NCI-H774 (cell line): ENCODE measurements at places on chromosomes 5 and 9.
A peak's percentile ranks its signal among the peaks of the same experiment; 100 is the strongest.

DNA sequence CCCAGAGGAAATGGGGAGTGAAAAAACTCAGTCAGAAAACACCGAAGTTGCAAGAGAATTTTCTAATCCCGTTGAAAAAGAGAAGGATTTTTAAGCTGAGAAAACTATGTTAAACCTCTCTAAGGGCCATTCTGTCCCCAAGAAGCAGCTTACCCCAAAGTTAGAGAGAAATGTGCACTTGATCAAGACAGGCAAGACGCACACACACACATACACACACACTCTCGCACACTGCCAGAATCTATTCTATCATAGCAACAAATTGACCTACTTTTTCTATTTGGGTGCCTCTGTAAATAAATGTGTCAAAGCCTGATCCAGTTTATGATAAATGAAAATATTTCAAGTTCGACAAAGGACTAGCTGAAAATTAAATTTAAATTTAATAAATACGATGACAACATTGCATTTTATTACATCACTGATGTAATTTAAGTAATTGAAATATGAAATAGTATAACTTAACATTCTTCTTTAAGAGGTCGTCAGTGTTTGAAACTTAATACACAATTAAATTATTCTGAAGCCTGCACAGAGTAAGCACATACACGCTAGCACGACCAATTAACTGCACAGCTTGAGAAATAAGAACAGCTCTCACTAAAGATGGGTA lies 5.9 kb downstream of the NFIL3 start:
- no peak for DNase-seq

- DNase-seq = no peak
Measured at GRCh38 chr5:136054142-136055019, 25.6 kb downstream of the TGFBI start.

DNA sequence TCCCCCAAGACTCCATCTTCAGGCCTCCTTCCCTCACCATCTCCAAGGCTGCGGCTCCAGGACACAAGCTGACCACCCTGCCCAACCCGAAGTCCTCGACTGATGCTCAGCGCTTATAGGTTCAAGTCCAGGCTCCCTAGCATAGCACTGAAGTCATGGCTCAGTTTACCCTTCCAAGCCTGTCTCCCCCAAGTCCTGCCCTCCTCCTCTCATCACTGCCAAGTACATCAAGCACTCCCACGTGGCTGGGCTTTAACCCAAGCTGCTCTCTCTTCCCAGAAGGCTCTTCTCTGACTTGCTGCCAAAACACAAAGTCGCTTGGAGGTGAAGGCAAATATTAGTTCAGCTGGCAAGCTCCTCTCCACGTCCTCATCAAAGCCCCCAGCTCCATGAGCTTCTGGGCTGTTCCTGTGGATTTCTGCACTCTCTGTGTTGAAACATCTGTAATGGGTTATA lies 22.1 kb upstream of the MARCHF6 start:
- DNase-seq = peak; percentile 97

DNA sequence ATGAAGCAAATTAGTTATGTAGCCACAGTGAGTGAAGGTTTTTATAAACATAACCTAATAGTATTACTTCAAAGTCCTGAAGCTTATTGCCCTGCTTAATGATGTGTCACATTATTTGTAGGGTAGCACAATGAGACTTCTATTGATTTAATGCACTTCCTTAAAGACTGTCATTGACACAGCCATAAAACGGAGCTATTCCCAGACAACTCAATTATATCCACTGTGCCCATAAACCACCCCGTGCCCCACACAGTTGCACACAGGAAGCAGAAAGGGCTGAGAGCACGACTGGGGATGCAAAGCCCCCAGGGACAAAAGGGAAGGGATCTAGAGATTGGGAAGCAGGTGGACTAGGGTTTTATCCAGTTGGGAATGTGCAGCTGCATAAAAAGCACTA lies 37.0 kb downstream of the TRIM32 start:
- DNase-seq = no peak

DNA sequence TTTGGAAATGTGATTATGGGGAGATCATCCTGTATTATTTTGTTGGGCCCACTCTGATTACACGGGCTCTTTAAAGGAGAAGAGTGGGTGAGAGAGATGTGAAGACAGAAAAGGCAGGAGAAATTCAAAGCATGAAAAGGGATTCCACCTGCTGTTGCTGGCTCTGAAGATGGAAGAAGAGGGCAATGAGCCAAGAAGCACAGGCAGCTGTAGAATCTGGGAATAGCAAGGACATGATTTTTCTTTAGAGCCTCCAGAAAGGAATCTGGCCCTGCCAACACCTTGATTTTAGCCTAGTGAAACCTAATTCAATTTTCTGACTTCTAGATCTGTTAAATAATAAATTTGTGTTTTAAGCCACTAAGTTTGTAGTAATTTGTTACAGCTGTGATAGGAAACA lies 11.3 kb downstream of the C9 start:
- DNase-seq = no peak

- no peak for DNase-seq
Measured at GRCh38 chr5:164012371-164012770, 507.0 kb downstream of the MAT2B start.

DNA sequence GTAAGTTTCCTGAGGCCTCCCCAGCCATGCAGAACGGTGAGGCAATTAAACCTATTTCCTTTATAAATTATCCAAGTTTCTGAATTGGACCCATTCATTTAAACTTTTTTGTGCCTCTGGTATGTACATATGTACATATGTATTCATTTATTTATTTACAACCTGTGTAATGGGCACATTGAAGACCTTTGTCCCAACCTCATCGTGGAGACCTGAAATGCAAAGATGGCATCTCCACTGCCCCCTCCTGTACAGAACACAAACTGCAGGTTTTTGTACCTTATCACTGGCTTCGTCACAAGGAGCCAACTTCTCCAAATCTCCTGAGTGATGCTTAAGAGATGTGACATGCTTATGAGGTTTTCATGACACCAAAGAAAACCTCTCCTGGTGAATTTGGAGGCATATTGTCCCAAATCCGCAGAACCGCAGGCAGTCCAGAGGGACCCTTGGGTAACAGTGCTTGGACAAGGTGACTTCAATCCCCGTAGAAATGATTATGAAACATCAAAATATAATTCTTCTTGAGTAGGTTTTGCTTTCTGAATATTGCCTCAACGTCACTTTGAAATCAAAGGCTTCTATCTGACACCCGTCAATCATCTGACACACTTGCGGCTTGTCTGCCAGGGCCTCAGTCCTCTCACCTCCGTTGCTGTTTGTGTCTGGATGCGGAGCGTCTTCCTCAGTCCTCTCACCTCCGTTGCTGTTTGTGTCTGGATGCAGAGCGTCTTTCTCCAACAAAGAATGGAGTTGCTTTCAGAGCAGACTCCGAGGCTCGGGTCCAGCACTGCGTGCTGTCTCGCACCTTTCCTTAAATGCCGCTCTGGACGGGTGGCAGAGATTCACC lies 135.0 kb upstream of the IRX4 start:
- DNase-seq = no peak

DNA sequence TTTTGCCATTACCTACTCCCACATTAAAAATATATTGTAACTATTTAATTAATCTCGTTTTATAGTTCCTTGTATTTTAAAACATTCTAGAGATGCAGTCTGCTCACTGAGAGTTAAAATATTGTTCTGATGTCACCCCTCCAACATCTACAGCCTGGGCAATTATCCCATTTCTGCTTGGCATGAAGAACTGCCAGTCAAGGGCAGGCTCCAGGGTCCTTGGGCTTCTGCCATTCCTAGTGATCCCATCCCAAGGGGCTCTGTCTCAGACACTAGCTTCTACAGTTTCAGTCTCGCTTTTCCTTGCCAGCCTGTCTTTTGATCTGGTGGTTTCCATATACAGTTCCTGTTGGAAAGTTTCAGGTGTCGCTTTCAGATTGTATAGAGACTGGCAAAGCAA lies 287.2 kb downstream of the TMEM232 start:
- DNase-seq = no peak

DNA sequence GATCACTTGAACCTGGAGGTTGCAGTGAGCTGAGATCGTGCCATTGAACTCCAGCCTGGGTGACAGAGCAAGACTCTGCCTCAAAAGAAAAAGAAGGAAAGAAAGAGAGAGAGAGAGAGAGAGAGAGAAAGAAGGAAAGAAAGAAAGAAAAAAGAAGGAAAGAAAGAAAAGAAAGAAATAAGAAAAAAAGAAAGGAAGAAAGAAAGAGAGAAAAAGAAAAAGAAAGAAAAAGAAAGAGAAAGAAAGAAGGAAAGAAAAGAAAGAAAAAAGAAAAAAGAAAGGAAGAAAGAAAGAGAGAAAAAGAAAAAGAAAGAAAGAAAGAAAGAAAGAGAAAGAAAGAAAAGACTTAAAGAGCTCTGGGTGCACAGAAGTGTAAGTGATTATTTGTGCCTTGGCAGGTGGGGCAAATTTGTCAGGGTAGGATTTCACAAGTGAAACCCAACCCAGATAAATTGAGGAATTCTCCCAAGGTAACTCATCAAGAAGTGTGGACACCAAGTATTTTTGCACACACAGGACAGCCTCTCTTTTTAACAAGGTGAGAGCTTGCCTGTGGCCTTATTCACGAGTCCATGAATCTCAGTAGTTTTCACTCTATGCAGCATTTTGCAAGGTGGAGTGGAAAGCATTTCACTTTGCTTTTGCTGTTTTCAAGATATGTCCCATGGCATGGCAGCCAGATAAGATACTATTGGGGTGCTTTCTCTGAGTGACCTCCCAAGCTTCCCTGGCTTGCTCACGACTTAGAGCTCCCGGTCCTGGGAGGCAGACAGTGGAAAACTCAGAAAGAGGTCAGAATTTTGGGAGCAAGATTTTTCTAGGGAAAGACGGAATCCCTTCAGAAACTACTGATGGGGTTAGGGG lies 57.8 kb downstream of the C9orf153 start:
- no peak for DNase-seq

GRCh38 chr5:54311176-54311677 lies 854 bp upstream of the ARL15 start:
- DNase-seq = no peak

- DNase-seq = no peak
Measured at GRCh38 chr5:40406741-40407211, 272.9 kb upstream of the PTGER4 start.

DNA sequence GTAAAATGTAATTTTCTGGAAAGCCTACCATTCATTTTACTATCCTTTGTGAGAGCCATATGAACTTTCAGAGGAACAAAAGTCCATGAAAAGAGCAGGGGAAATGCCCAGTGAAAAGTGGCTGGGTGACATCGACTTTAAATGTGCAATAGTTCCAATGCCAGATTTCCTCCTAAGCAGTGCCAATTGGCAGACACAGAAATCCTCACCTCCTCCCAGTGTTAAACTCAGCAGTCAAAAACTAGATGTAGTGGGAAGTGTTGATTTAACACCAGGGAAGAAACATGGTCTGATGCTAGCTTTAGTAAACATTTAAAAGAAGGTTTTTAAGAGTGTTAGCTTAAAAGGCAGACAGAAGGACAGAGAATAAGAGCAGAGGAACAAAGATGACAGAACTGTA lies 2055.2 kb downstream of the MAT2B start:
- no peak for DNase-seq
